ENCODE measurements at places on chromosomes 5 and 9. TPM values are rescaled to one million over a fixed set of nuclear protein-coding genes. Genes with fewer than 3 reads are reported as not detected.
A peak's percentile ranks its signal among the peaks of the same experiment; 100 is the strongest.

- DNase-seq, result no peak
Observed at GRCh38 chr9:72560086-72560485, 38.7 kb downstream of the TMC1 start.

- DNase-seq, result no peak
Observed at GRCh38 chr5:122751293-122751782, 23.5 kb upstream of the SNX2 start.

GRCh38 chr9:38026840-38027527 is 42.0 kb downstream of the SHB start:
- DNase-seq, result no peak

- DNase-seq, result no peak
Observed at GRCh38 chr9:30235068-30235467, 2149.4 kb upstream of the ACO1 start.

- DNase-seq, result peak; percentile 24
Observed at GRCh38 chr5:95554331-95554646, 488 bp downstream of the SKIC3 start.

- no peak for DNase-seq
Observed at GRCh38 chr5:131274326-131275063, 10.6 kb downstream of the CDC42SE2 start.

DNA sequence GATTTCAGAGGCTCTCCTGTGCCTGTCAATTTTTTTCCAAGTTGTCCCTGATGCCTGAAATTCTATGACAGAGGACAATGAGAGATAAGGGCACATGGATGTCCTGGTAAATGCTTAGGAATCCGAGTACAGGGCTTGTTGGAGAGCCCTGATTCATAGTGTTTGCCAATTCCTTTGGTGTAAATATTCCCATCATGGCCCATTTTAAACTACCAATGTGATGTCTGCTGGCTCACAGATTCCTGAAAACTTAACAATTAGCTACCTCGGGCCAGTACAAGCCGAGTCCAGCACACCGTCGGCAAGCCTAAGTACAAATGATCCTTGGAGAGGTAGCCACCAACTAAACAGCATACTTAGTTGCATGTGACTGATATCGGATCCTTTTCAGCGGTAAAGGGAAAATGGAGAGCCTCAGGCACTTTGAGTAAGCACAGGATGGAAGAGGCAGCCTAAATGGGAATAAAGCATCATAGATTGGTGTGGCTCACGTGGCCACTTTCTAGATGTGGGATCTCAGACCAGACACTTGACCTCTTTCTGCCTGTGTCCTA is 3.6 kb downstream of the ITK start:
- no peak for DNase-seq

DNA sequence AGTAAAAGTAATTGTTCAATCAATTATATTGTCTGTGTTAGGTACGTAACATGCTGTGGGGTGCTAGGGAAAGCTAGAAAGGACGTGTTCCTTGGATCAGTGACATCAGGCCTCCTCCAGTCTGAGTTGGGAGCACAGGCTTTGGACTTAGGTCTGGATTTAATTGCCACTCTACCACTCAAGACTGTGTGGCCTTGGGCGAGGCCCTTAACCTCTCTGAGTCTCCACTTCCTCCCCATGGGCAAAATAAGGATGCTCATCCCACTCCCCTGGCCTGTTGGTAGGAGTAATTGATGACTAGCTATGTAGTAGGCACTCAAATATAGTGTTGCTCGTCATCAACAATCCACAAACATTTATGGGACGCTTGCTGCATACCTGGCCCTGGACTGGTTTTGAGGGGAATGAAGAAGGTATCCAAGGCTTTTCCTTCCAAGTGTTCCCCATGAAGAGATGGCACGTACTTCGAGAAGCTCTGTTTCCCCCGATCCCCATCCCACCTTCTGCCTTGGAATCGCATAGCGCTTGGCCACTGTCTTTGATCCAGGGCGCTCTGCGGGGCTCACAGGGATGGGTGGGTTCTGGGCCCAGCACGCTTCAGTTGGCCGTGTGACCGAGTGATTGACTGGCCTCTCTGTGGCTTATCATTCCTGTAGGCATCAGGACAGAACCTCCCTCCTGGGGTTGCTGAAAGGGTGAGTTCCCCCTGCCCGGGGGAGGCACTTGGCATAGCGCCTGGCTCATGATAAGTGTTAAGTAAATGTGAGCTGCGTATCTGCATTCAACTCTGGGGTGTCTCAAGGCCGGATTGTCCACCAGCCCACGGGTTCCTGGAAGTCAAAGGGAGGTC is 8.1 kb downstream of the FGF18 start:
- DNase-seq, result no peak

TNFSF8 gene
- 0.53 TPM for polyA plus RNA-seq

DNA sequence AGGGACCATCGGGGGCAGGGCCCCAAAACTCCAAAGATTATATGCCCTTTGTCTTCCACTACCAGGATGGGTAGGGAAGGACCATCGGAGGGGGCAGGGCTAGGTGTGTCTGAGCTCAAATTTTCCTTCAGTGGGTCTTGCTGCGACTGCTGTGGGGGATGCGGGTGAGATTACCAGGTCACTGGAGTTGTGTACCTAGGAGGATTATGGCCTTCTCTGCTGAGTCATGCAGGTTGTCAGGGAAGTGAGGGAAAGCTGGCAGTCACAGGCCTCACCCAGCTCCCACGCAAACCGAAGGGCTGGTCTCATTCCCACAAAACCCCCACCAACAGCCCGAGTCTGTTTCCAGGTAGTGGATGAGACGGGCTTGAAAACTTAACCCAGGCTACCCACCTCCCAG is 489.4 kb downstream of the ZNF608 start:
- DNase-seq, result no peak

GPX3 gene
- polyA plus RNA-seq, result 1,297 TPM

PCDHGA1 gene
- polyA plus RNA-seq, result 0.74 TPM

GRCh38 chr9:21095561-21095960 is 17.8 kb upstream of the IFNB1 start:
- no peak for DNase-seq

PCDHGA9 gene
- polyA plus RNA-seq, result 5.5 TPM

PRRX2 gene
- polyA plus RNA-seq, result 1.3 TPM

TLX3 gene
- not detected for polyA plus RNA-seq

- no peak for DNase-seq
Observed at GRCh38 chr5:170451747-170452365, 52.0 kb upstream of the KCNIP1 start.

DNA sequence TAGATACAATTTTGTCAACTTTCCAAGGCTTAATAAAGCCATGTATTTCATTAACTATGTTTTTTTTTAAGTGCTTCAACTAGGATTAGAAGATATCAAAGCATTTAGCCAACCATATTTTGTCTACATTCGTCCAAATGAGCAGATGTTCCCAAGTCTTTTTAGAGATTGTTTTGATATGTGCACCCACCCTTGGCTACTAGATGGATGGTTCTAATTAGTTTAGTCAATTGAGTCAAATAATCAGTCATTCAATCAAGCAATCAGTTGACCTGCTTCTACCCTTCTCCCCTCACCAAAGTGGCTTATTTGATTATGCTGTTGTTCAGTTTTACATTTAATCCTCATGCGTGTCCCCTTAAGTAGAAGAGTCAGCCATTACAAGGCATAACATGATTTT is 319.5 kb upstream of the TNC start:
- DNase-seq, result no peak

DNA sequence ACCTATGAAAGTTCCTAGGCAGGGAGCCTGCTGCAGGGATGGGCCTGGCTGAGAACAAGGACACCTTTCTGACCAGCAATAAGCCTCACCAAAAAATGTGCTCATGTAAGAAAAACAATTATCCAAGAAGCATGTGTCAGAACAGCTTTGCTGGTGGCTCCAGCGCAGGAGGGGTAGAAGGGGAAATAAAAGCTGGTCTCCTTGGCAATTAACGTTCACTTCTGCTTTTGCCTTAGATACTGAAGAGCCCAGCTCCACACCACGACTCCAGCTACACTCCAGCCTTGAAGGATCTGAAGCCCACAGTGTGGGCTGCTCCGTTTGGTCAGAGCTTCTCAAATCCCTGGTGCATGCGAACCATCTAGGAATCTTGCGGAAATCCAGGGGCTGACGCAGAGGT is 107.6 kb upstream of the PHYKPL start:
- no peak for DNase-seq

GRCh38 chr5:100590867-100591266 is 55.7 kb downstream of the FAM174A start:
- no peak for DNase-seq

- DNase-seq, result no peak
Observed at GRCh38 chr5:22102823-22103359, 750.3 kb downstream of the CDH12 start.

AGXT2 gene
- 43.2 TPM for polyA plus RNA-seq

OR13D1 gene
- polyA plus RNA-seq, result not detected

DNA sequence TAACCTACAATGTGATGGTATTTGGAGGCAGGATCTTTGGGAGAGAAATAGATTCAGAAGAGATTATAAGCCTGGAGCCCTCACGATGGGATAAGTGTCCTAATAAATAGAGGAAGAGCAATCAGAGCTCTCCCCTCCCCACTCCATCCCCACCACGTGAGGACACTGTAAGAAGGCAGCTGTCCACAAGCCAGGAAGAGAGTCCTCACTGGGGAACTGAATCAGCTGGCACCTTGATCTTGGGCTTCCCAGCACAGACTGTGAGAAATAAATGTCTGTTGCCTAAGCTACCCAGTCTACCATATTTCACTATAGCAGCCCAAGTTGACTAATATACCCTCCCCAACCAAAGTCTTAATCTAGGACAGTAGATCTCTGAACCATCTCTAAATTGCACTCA is 118.1 kb downstream of the SUSD1 start:
- no peak for DNase-seq

IFNA21 gene
- polyA plus RNA-seq, result not detected

GRCh38 chr5:135985951-135986350 is 31.2 kb upstream of the LECT2 start:
- DNase-seq, result no peak

HBEGF gene
- 10.7 TPM for polyA plus RNA-seq

- DNase-seq, result no peak
Observed at GRCh38 chr5:166639151-166639550, 1652.3 kb upstream of the WWC1 start.

PLCXD3 gene
- 0.63 TPM for polyA plus RNA-seq

DNA sequence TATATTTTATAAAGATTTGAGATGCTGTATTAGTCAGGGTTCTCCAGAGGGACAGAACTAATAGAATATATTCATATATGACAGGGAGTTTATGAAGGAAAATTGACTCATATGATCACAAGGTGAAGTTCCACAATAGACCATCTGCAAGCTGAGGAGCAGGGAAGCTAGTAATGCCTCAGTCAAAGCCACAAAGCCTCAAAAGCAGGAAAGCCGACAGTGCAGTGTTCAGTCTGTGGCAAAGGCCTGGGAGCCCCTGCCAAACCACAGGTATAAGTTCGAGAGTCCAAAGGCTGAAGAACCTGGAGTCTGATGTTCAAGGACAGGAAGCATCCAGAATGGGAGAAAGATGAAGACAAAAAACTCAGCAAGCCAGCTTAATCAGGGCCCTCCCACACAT is 382.2 kb downstream of the LRRC70 start:
- no peak for DNase-seq

DNA sequence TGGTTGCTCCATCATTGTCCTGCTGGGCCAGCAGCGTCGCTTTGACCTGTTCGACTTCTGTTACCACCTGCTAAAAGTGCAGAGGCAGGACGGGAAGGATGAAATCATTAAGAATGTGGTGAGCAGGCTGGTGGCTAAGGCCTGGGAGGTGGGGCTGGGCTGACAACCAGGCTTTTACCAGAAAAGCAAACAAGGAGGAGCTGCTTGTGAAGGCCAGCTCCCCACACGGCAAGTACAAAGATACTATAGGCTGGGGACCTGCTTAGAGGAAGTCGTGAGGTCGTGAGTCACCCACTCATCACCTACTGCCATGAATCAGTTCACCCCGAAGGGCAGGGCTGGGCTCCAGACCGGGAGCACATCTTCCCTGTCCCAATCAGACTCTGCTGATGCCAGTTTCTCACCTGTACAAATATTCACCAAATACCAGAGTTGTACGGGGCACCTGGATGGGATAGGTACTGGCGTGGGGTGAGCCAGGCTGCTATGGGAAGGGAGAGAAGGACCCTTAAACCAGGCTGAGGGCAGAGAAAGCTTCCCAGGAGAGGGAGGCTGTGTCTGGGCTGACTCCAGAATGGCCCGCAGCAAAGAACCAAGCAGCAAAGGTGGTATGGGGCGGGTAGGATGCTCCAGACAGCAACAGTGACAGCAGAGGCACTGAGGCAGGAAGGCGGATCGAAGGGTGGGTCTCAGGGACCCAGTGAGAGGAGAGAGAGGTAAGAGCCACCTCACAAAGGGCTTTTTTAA is 69.3 kb upstream of the NIPAL4 start:
- DNase-seq, result no peak

GRCh38 chr9:6414247-6414641 is 1.2 kb downstream of the UHRF2 start:
- peak; percentile 8 for DNase-seq

GRCh38 chr9:69519470-69520240 is 152.5 kb downstream of the APBA1 start:
- DNase-seq, result no peak

KIF3A gene
- polyA plus RNA-seq, result 20.9 TPM

HSPA9 gene
- 349 TPM for polyA plus RNA-seq

AMBP gene
- 2.2 TPM for polyA plus RNA-seq

DNA sequence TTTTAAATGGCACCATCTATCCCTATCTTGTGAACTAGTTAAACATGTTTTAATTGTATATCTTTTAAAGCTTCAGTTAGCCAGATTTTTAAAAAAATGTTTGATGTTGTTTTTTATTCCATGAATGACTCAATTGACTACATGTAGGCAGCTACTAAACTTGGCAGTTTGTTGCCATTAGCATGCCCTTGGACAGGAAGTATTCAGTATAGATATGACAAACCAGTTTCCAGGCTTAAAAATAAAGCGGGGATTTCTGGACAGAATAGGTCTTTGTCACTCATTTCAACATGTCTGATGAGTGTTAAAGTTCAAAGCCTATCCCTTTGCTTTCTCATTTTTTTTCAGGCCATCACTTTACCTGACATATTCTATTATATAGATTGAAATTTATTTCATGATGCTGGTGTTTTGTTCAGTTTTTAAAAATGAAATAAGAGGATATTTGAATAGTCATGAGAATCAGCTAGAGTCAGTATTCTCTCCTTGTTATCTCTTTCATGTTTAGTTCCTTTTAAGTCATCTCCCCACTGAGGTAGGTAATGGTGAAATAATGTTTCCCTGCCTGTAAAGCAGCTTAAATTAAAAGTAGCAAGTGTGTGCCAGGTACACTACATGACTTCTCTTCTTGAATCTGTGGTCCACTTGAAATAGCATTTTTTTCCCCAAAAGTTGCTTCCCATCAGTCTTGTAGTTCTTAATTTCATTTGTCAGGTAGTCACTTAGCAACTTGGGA is 11.9 kb downstream of the TNFAIP8 start:
- no peak for DNase-seq

ABO gene
- polyA plus RNA-seq, result 9.8 TPM
